ENCODE measurements at places on chromosomes 3 and 15. TPM values are rescaled to one million over a fixed set of nuclear protein-coding genes. Genes with fewer than 3 reads are reported as not detected.

Gene CCDC191
- total RNA-seq: 7.7 TPM

Gene BRK1
- total RNA-seq: 108 TPM

Gene MFAP1
- 17.4 TPM for total RNA-seq

Gene CDHR4
- total RNA-seq: 7.8 TPM

Gene GHRL
- total RNA-seq: 28.2 TPM

Gene PLA2G4F
- total RNA-seq: 10.9 TPM

Gene TMEM108
- total RNA-seq: 9.8 TPM

Gene BCHE
- total RNA-seq: 4.1 TPM

Gene SHC4
- total RNA-seq: 1.9 TPM

- H3K36me3 ChIP-seq: no peaks in the 10 kb centered on the region
- no peaks in the 10 kb centered on the region for H3K4me1 ChIP-seq
- no peak for DNase-seq
- no peak overlapping the region for H3K27ac ChIP-seq
- H3K27me3 ChIP-seq: no peaks in the 10 kb centered on the region
These were observed 13.3 kb downstream of the SFMBT1 start for GRCh38 chr3:53032609-53033008.

GRCh38 chr3:120143676-120144075 lies 49.4 kb upstream of the GSK3B start:
- H3K36me3 ChIP-seq: no peaks in the 10 kb centered on the region
- no peak overlapping the region for H3K4me3 ChIP-seq
- peaks cover 3% of the 10 kb centered on the region for H3K4me1 ChIP-seq
- no peak for DNase-seq

DNA sequence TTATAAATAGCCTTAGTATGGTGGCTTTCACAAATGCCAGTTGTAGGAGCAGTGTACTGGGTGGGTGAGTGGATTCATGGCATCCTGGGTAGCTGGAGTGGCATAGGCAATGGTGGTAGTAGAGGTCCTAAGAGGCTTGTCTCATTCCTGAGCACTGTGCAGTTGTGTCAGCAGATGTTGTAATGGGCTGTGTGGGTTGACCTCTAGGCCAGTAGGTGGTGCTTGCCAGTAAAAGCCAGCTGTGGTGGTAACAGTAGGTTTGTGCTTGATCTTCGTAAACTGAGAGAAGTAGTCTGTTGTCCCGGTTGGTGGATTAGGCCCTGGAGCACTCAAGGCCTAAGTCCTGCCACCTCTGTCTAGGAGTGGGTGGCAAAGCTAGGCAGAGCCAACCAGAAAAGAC lies 149.7 kb upstream of the SUCLG2 start:
- H3K4me1 ChIP-seq: no peaks in the 10 kb centered on the region
- H3K36me3 ChIP-seq: no peaks in the 10 kb centered on the region
- H3K27ac ChIP-seq: no peak overlapping the region
- H3K4me3 ChIP-seq: no peak overlapping the region

DNA sequence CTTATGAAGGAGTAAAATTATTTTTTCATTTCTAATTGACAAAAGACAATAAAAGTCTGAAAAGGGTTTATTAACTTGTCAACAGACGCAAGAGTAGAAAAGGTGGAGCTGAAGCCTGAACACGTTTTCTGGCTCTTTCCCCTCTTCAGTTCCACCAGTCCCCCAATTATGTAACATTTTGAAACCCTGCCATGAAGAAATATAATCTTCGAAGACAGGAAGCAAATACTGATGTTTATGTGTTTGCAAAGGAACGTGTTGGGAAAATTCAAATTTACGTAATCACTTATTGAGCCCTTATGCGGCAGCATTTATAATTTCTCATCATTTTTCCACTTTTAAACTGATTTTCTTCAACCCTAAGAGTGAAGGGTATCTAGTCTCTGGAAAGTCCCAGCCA lies 767 bp downstream of the AP3S2 start:
- no peaks in the 10 kb centered on the region for H3K27me3 ChIP-seq
- H3K27ac ChIP-seq: no peak overlapping the region
- H3K4me1 ChIP-seq: no peaks in the 10 kb centered on the region
- no peak overlapping the region for H3K4me3 ChIP-seq
- peaks cover 8% of the 10 kb centered on the region for H3K36me3 ChIP-seq

DNA sequence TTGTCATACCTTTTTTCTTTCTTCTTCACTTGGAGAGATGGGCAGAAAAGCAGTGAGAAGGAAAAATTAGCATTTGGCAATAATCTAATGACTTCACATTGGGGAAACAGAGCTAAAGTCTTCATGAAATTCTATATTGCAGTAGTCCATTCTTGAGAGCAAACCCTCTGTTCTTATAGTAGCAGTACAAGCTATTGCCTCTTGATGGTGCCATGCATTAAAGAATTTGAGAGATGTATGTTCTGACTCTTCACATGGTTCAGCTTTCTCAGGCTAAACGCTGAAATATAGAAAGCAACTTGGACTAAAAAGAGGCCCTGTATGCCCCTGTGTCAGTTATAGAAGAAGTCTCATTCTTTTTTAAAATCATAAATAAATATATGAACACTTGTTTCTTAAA lies 36.0 kb downstream of the PHLDB2 start:
- no peak overlapping the region for H3K27ac ChIP-seq
- H3K4me1 ChIP-seq: no peaks in the 10 kb centered on the region
- H3K27me3 ChIP-seq: no peaks in the 10 kb centered on the region
- H3K4me3 ChIP-seq: no peak overlapping the region
- no peaks in the 10 kb centered on the region for H3K36me3 ChIP-seq
- peak; percentile 62 for DNase-seq

GRCh38 chr3:45529697-45530096 lies 64.9 kb upstream of the LIMD1 start:
- H3K4me1 ChIP-seq: peaks cover 9% of the 10 kb centered on the region
- H3K27me3 ChIP-seq: no peaks in the 10 kb centered on the region
- no peak overlapping the region for H3K27ac ChIP-seq
- no peak overlapping the region for H3K4me3 ChIP-seq
- no peaks in the 10 kb centered on the region for H3K36me3 ChIP-seq

GRCh38 chr15:53539878-53540277 lies 219.6 kb downstream of the WDR72 start:
- H3K4me1 ChIP-seq: no peaks in the 10 kb centered on the region
- no peak overlapping the region for H3K4me3 ChIP-seq
- no peaks in the 10 kb centered on the region for H3K36me3 ChIP-seq
- no peak for DNase-seq

GRCh38 chr3:134471521-134472193 lies 14.1 kb downstream of the ANAPC13 start:
- peaks cover 12% of the 10 kb centered on the region for H3K4me1 ChIP-seq
- H3K36me3 ChIP-seq: peaks cover 7% of the 10 kb centered on the region
- no peaks in the 10 kb centered on the region for H3K27me3 ChIP-seq
- DNase-seq: no peak
- no peak overlapping the region for H3K4me3 ChIP-seq

- peaks cover 34% of the 10 kb centered on the region for H3K4me1 ChIP-seq
- peaks cover 8% of the 10 kb centered on the region for H3K36me3 ChIP-seq
- no peaks in the 10 kb centered on the region for H3K27me3 ChIP-seq
- DNase-seq: no peak
- no peak overlapping the region for H3K4me3 ChIP-seq
- no peak overlapping the region for H3K27ac ChIP-seq
These were observed 127.1 kb downstream of the DNAJB8 start for GRCh38 chr3:128339491-128340012.

GRCh38 chr3:43759297-43759782 lies 68.6 kb downstream of the ABHD5 start:
- H3K27me3 ChIP-seq: no peaks in the 10 kb centered on the region
- H3K36me3 ChIP-seq: no peaks in the 10 kb centered on the region
- H3K4me3 ChIP-seq: no peak overlapping the region

DNA sequence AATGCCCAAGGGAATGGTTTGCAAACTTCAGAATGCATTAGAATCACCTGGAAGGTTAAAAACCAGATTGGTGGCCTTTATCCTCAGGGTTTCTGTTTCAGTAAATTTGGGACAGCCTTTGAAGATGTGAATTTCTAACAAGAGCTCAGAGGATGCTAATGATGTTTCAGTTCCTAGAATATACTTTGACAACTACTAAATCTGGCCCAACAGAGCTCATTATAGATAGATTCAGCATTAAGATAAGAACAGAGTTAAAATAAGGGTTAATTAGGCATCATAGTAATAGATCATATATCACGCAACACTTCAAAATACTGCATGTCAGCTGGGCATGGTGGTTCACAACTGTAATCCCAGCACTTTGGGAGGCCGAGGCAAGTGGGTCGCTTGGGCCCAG lies 9.3 kb upstream of the KPNA4 start:
- no peaks in the 10 kb centered on the region for H3K36me3 ChIP-seq
- DNase-seq: no peak
- H3K4me1 ChIP-seq: no peaks in the 10 kb centered on the region
- H3K27ac ChIP-seq: no peak overlapping the region

DNA sequence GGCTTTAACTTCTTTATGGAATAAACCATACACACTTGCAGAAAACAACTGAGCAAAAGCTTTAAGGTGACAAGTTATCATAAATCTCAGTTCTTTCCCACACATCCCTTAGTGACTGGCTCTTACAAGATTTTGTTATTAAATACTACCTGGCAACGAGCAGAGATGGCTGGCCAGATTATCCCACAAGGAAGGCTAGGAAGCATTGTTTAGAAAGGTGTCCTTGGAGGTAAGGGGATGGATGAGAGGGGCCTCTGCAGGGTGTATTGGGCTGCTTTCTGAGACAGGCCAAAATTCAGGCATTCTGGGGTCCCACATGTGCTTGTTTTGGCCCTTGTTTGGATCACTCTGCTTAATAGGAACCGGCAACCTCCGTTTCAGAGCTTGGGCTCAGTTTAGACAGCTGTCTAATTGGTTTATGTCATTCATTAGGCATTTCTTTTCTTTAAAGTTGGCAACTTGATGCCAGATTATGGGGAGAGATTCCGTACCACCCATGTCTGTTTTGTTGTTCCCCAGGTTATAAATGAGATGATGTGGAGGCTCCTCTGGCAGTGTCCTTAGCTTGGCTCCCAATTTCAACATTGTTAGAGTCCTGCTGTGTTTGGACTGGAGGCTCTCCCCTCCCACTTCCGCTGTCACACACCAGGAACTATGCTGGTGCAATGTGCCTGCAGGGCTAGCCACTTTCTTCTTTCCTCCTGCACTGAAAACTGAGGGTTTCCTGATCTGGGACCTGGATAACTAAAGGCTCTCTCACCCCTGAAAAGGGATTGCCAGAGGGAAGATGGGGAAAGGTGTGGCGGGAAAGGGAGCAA lies 121.1 kb downstream of the TPRG1 start:
- no peaks in the 10 kb centered on the region for H3K4me1 ChIP-seq
- H3K27ac ChIP-seq: no peak overlapping the region
- DNase-seq: no peak
- no peak overlapping the region for H3K4me3 ChIP-seq

DNA sequence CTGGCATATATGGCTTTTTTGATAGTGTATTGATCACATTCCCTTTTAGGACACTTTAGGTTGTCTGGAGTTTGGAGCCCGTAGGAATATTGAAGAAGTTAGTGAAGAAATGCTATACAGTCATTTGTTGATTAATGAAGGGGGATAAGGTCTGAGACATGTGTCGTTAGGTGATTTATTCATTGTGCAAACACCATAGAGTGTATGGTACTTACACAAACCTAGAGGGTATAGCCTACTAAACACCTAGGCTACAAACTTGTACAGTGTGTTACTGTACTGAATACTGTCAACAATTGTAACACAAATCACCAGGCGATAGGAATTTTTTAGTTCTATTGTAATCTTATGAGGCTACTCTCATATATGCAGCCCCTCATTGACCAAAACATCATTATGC lies 3.3 kb downstream of the TPM1 start:
- H3K4me3 ChIP-seq: no peak overlapping the region
- H3K36me3 ChIP-seq: peaks cover 5% of the 10 kb centered on the region
- no peaks in the 10 kb centered on the region for H3K27me3 ChIP-seq
- DNase-seq: no peak
- peaks cover 3% of the 10 kb centered on the region for H3K4me1 ChIP-seq

- H3K27me3 ChIP-seq: no peaks in the 10 kb centered on the region
- no peaks in the 10 kb centered on the region for H3K36me3 ChIP-seq
- no peak overlapping the region for H3K27ac ChIP-seq
These were observed 524.5 kb upstream of the TGFBR2 start for GRCh38 chr3:30081904-30082303.

GRCh38 chr3:179045719-179046402 lies 25.7 kb downstream of the ZMAT3 start:
- H3K36me3 ChIP-seq: no peaks in the 10 kb centered on the region
- no peak for DNase-seq

DNA sequence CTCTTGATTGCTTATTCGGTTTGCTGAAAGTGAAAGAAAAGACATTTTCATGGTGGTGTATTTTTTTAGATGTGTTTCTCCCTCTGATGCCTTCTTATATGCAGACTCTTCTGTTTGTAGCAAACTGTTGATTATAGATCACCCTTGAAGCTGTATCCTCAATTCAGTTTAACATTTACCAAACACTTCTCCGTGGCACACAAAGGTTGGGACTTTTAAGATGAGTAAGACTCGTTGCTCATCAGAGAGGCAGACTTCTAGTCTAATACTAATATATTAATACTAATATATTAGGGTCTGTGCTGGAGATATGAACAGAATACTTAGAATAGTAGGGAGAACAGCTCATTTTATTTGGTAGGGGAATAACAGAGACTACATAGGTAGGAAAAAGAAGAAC lies 32.8 kb downstream of the RASA2 start:
- H3K4me3 ChIP-seq: no peak overlapping the region
- peaks cover 4% of the 10 kb centered on the region for H3K36me3 ChIP-seq
- H3K27me3 ChIP-seq: no peaks in the 10 kb centered on the region
- DNase-seq: no peak

GRCh38 chr15:83733206-83733605 lies 79.3 kb downstream of the ADAMTSL3 start:
- no peak overlapping the region for H3K27ac ChIP-seq
- no peaks in the 10 kb centered on the region for H3K36me3 ChIP-seq
- H3K4me3 ChIP-seq: no peak overlapping the region
- H3K27me3 ChIP-seq: no peaks in the 10 kb centered on the region

DNA sequence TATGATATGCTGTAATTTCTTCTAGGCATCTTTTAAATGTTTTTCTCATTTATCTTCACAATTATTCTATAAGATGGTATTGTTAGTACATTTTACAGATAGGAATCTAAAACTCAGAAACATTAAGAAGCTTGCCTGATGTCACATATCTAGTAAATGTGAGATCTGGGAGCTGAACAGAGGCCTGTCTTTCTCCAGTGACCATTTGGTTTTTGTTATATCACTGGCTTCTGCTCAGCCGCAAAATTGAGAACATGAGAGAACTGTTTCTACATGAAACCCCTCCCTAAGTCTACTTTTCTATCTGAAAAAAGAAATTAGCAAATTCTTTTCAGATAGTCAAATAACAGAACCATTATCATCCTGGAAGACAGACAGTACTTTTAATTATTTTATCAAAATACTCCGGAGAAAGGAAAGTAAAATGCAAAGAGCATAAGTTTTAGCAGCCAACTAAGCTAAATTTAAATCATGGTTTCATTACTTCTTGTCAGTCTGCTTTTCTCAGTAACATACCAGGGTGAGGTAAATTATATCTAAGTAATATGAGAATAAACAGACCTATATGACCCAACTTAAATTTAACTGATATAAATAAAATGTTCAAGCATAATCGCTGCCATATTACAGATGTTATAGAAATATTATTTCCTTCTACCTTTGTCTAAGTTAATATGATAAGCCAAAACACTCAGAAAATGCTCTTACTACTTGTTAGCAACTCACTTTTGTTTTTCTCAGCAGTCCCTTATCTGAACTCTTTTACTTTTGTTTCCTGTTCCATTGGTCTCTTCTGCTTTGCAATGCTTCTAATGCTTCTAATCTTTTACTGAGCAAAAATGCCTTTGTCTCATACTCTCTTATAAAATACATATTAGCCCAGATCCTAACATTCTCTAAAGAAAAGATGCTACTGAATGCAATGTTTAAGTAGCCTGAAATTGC lies 68.0 kb upstream of the MBNL1 start:
- no peak for DNase-seq
- H3K27ac ChIP-seq: no peak overlapping the region
- H3K4me3 ChIP-seq: no peak overlapping the region
- no peaks in the 10 kb centered on the region for H3K4me1 ChIP-seq
